ENCODE measurements at places on chromosomes 5 and 9.

DNA sequence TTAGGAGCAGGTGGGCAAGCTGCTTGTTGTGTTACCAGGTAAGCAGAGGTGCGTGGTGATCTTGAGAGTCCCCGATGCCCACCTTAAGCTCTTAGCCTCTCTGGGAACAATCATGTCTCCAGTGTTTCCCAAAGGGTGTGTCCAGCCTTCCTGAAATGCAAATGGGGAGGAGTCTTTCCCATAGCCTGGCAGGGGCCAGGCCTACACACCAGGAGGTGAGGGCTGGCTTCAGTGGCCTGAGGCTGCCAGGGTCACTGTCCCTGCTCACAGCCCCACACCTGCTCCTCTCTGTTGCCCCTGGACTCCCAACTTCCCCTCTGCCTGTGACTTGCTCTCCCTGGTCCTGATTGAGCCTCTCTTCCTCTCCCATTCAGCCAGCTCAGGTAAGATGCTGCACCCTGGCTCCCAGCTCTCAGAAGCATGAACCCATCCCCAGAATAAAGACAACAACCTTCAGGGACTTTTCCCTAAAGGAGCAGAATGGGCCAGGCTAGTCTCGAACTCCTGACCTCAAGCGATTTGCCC lies 65.7 kb upstream of the PHYKPL start:
- no peak for DNase-seq

DNA sequence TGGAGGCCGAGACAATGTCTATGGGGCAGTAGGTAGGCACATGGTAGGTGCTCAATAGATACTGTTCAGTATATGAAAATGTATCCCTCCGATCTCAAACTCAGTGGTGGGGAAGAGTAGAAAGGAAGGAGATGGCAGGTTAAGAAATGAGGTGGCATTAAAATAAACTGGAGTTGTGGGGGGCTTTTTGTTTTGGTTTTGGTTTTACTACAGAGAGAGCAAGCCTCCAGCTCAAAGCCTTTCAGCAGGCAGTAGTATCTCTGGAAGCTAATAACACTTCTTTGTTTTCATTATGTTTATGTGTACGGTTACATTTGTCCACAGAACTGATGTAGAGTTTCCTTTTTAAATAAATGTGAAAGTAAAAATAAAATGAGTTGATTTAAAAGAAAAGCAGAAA lies 8.6 kb downstream of the MFAP3 start:
- no peak for DNase-seq

GRCh38 chr5:133319905-133320520 lies 268.2 kb downstream of the HSPA4 start:
- no peak for DNase-seq

DNA sequence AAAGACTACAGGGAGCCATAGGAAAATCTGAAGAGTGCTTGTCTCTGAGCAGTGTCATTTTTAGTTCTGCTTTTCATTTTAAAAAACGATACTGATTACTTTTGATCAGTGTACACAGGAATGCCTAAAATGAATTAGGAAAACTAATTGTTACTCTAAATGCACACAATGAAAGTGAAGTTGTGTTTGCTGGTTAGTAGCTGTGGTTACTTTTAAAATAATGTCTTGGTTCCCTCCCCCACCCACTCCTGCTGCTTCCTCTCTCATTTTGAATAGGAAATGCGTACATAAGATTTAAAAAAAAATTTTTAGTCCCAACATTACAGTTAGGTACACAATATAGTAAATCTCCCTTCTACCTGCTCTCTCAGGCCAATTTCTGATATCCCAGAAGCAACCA lies 47.5 kb upstream of the PLPP1 start:
- DNase-seq: no peak

GRCh38 chr5:1174122-1174936 lies 27.1 kb upstream of the SLC6A19 start:
- no peak for DNase-seq

Measured in AML-193 (cell line).